Muscle of arm (tissue), 14 donors: ENCODE measurements at places on chromosomes 6 and 20. TPM values are rescaled to one million over a fixed set of nuclear protein-coding genes. Genes with fewer than 3 reads are reported as not detected.

The SLC22A7 gene
- polyA plus RNA-seq: not detected

The SLC22A2 gene
- polyA plus RNA-seq: not detected

DNA sequence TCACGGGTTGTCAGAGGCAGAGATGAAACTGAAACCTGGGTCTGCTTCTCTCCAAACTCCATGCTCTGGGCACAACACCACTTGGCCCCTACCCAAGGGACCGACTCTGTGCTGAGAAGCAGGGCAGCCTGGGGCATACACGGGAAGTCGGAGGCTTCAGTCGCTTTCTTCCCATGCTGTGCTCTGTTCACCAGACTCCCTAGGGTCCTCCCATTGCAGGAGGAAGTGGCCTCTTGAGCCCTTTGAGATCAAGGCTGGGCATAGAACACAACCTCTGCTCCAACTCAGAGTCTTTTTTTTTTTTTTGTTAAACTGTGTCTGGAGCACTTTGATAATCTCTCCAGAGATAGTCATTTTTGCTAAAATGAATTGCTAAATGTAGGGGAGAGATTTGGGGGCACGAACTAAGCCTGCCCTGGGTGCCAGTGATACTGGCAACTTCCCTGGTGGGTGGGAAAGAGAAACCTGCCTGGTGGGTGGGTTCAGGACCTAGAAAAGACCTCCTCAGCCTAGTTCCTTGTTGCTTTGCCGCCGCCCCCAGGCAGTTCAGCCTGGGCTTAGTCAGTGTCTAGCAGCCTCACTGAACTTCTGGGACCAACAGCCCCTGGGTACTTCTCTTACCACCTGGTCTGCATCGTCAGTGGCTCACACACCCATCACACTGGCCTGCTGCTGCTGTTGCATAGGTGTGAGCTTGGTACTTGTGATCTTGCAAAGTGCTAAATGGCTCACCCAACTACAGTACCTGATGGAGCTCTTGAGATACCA, 62.0 kb downstream of the PPP1R14C start:
- no peak for DNase-seq

The PACRG gene
- polyA plus RNA-seq: not detected

The MAPK14 gene
- polyA plus RNA-seq: 39.1 TPM

The ME1 gene
- not detected for polyA plus RNA-seq

DNA sequence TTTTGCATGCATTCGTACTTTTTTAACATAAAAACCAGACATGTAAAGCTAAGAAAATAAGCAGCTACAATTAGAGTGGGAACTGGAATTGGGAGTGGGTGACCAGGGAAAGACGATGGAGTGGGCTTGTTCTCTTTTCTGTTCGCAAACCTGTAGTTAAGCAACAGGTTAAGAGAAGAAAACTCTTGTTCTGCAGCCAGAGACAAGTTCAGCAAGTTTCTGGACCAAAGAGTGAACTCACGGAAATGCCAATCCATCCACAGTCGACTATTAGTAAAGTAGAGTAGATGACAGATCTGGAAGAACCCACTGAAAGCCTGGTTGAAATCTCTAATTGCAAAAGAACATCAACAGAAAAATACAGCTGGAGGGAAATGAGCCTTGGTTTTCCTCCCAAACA, 197.8 kb downstream of the TFAP2A start:
- DNase-seq: no peak

The SLC22A3 gene
- polyA plus RNA-seq: 6.2 TPM

DNA sequence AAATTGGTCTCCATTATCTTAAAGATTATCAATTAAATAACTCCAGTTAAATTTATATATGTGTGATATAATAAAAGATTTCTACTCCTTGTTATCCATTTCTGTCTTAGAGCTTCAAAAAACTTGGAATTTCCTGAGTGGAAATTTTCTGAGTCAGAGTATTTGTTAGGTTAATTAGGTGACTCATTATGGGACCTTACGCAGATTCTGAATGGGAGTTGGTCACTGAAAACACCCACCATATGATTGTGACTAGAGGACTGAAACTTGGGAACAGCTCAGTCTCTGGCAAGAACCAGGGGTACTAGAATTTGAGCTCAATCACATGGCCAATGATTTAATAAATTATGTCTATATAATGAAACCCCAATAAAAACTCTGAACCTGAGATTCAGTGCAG, 125.4 kb upstream of the HMGCLL1 start:
- no peak for DNase-seq

DNA sequence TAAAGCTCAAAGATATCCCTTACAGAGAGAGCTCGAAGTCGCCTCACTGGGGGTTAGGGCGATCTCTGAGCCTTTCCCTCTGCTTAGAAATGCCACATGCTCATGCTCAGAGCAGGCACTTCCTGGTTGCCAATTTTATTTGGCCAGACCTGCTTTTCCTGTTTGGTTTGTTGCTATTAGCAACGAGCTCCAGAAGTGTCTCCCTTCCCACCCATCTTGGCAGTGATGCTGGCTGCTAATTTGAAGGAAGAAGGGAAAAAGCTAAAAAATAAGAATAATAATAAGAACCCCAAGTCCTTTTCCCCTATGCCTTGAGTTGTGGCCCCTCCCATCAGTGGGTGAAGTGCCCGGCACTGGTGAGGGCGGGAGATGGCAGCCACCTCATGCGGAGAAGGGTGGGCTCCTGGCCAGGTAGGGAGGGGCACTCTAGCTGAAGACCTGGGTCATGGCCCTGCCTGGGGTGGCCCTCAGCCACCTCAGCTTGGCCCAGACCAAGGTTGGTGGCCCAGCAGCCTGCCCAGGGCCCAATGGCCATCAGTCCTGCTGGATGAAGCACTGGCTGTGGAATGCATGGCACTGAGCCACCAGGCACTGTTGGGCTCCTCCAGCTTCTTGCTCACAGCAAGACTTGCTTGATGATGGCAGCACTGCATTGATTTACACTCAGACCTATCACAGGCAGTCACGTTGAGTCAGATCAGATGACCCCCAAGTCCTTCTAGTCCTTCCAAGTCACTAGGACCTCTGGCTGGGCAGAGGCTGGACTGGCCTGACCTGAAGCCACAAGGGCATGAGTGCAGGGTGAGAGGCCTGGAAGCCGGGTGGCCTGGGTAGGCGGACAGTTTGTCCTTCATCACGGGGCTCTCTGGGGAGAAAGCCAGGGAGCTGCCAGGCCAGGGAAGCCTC, 79.0 kb downstream of the SYNJ2 start:
- peak; percentile 91 for DNase-seq

GRCh38 chr6:150196942-150197745, 54.3 kb downstream of the PPP1R14C start:
- DNase-seq: no peak

GRCh38 chr20:17385798-17386197, 145.4 kb downstream of the BFSP1 start:
- no peak for DNase-seq

DNA sequence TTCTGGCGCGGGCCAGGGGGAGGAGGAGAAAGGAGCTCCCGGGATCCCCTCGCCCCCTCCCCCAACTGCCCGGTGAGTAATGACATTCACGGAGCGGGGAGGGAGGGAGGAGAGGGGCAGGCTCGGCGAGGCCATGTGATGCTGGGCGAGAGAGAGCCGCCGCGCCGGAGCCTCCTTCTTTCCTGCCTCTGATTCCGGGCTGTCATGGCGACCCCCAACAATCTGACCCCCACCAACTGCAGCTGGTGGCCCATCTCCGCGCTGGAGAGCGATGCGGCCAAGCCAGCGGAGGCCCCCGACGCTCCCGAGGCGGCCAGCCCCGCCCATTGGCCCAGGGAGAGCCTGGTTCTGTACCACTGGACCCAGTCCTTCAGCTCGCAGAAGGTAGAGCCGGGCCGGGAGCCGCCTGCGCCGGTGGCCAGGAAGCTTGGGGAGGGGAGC, at the start of gene GDAP1L1:
Gene GDAP1L1, plus strand, starts transcription at position 178 of the 441 bp plus-strand sequence. Its CDS starts 27 bp downstream, at position 205.
- no peak for DNase-seq

DNA sequence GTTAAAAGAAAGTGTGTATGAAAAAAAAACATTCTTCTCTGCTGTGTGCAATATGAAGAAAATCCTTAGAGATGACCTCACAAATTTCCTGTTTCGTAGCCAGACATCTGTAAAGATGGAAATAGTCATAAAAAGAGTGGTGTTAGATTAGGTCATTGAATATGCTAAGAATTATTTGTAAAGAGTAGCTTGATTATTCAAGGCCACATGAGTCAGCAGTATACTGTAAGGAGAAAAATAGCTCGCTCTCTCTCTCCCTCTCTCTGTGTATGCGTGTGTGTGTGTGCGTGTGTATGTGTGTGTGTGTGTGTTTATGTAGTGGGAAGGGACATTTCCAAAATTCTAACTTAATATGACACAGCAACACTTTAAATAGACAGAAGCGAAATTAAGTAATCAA, 78.8 kb downstream of the PTCHD4 start:
- peak; percentile 53 for DNase-seq

DNA sequence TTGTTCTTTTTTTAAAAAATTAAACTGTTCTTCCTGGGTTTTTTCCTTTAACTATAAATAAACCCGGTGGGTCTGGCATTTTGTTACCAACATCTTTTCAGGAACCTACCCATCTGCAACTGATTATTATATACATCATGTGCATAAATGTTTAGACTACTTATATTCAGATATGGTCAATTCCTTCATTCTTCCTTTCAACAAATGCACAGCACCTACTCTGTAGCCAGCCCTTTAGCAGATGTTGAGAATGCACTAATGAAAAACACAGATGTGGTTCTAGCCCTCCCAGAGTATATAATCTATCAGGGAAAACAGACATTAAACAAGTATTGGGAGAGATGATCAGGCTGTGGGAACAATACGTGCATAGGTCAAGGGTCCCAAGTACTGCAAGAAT, 237.1 kb downstream of the UST start:
- DNase-seq: no peak

DNA sequence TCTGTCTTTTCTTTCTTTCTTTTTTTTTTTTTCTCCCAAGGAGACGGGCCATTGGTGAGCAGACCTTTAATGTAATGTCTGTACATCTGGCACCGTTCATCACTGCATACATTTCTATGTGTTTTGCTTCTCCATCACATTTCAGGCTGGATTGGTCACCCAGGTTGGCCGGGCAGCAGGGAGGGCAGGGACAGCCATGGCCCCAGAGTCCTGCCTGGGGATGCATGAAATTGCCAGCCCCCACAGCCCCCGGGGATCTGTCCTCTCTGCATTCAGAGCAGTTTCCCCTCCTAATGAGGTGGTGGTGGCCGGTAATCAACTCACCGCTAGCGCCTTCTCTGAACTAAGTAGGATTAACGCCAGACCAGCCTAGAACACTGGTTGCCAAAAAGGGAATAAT, 50.4 kb downstream of the APCDD1L start:
- no peak for DNase-seq
